ENCODE measurements at places on chromosomes 12 and 14. TPM values are rescaled to one million over a fixed set of nuclear protein-coding genes. Genes with fewer than 3 reads are reported as not detected.

HCAR3 gene
- 2.6 TPM for total RNA-seq

DNA sequence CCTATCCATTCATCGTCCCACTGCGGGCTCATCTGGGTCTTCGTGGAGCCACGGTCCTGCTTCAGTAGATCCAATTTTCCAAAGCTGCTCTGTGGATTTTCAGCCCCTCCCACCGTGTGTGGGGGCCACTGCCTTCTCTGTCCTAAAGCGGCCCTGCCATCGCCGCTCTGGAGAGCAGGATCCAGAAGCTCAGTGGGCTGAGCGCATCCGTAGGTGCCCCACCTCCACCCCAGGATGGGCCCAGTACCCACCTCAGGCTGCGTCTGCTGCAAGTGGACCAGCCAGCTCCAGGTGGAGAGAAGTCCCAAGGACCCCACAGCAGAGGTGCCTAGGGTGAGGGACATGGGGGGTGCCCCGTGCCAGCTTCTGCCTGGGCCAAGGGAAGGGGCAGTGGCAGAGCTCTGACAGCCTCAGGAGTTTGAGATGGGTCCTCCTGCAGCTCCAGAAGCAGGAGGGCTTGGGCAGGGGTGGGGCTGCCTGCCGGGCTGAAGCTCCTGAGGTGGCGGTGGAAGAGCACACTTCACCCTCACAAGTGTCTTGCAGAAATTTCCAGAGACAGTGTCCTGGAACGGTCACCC is 148.1 kb upstream of the C14orf180 start:
- DNase-seq, result no peak

- DNase-seq, result peak; percentile 94
These were observed at the start of gene ZNF84 for GRCh38 chr12:133037207-133038005. Gene ZNF84, plus strand, starts transcription at chr12:133037509. Its CDS starts 3,959 bp downstream, at chr12:133041468.

- no peak for DNase-seq
These were observed 137.5 kb upstream of the CCND2 start for GRCh38 chr12:4135919-4136605.

ASCL1 gene
- 0.15 TPM for total RNA-seq

DNA sequence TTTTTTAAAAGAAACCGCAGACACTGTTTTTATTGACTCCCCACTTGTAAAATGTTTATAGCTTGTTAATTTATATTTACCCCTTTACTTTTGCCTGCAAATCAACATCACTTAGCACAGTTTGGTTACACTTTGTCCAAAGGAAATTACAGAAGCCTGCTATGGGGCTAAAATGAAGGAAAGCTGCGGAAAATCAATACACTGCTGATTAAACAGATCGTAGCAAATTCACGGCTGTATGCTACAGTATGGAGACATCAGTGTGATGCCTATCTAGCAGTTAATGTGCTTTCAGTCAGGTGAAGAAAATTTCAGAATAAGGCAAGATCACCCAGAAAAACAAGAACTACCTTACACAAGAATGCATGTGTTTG is 110.0 kb downstream of the FOXG1 start:
- no peak for DNase-seq

DNA sequence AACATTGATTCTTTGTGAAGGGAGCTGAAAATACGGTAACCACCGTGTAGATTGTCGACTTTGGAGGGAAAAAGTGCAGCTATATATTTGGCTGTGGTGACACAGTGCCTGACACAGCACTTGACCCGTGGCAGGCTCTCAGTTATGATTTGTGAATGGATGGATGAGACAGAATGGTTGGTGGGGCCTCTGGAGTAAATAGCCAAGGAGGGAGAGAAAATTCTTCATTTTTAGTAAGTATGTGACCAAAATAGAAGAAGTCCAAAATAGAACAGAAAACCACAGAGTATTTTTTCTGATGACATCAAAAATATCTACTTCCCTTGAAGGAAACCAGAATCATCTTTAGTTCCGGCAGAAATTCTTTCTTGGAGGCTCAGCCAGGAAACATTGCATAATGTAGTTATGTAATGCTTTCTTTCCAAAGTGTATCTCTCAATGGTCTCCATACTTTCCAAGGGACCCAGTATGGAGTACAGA is 82.0 kb upstream of the WSCD2 start:
- DNase-seq, result no peak

GRCh38 chr12:101743242-101743641 is 4.0 kb upstream of the SYCP3 start:
- no peak for DNase-seq

DNA sequence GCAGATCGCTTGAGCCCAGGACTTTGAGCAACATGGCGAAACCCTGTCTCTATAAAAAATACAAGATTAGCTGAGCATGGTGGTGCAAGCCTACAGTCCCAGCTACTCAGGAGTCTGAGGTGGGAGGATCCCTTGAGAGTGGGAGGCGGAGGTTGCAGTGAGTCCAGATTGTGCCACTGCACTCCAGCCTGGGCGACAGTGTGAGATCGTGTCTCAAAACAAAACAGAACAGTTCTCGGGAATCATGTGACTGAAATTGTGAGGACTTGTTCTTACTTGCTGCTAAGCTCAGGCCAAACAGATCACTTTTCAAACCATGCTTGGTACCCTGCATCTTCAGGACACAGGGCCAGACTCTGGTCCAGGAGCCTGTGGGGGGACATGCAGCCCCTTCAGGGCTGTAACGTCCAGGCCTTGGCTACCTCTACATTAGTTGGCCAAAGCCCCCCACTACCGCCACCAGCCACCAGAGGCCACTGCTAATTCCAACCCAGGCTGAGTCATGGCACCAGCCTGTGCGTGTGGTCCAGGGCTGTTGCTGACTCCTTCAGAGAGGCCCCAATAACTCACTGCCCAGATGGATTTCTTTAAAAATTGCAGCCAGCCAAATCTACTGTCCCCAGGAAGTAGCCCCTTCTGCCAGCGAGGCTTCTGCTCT is 33.4 kb upstream of the SYNDIG1L start:
- DNase-seq, result no peak

SPTSSA gene
- 17.1 TPM for total RNA-seq

GRCh38 chr14:61841145-61841544 is 78.9 kb downstream of the SNAPC1 start:
- no peak for DNase-seq

- DNase-seq, result no peak
These were observed 527.2 kb downstream of the NRXN3 start for GRCh38 chr14:78697341-78697740.

KRT83 gene
- total RNA-seq, result not detected

GRCh38 chr12:76311796-76312195 is 36.4 kb downstream of the BBS10 start:
- no peak for DNase-seq

TTC7B gene
- total RNA-seq, result 22.0 TPM

DNA sequence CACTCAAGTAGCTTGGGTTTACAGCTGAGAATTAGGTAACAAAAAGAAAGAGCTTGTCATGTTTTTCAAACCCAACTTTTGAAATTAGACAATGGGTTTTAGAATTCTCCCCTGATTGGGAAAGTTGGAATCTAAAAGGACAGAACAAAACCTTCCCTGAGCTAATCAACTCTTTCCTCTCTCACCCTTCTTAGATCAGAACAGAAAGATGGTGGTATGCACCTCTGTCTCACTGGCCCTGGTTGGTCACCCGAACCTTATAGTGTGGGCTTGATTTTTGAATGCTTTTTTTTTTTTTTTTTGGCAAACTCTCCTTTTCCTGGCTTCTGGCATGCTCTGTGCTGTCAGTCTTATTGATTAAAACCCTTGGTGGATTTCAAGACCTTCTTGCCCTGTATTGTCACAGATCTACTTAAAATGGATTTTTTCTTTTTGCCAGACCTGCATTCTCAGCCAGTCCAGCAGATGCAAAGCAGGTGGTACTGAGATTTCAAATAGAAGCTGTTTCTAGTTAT is 251.1 kb upstream of the RMST start:
- no peak for DNase-seq

DNA sequence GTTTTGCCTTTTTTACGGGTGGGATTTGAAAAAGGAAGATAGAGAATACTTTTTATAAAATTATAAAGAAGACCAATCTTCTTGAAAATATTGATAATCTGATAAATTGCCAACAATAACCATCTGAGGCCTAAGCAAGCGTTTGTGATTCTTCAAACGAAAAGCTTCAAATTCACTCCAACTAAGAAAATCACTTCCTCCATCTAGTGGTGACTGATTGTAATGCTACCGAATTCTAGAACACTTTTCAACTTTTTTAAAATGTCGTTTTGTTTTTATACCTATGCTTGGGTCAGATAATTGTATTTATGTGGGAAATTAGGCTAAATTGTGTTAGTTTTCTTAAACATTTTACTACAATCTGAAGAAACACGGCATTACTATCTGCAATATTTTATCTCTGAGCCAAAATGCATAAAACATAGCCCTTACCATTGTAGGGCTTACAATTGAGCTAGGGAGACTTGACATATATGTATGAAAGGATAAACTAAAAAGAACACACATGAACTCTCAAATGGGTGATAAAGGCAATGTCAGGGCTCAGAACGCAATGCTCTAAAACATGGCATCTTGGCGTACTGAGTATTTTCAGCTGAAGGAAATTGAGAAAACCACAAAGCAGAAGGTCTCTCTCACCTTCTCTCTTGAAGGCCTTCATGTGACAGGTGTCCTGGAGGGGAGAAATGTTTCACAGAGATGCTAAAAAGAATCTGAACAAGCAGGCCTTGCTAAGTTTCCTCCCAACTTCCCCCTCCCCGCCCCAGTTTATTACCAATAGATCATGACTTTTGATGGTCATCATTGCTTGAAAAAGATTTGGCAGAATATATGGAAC is 36.8 kb upstream of the G2E3 start:
- no peak for DNase-seq

KLHL33 gene
- 0.64 TPM for total RNA-seq

PALS1 gene
- total RNA-seq, result 27.2 TPM

IL31 gene
- total RNA-seq, result not detected

DNA sequence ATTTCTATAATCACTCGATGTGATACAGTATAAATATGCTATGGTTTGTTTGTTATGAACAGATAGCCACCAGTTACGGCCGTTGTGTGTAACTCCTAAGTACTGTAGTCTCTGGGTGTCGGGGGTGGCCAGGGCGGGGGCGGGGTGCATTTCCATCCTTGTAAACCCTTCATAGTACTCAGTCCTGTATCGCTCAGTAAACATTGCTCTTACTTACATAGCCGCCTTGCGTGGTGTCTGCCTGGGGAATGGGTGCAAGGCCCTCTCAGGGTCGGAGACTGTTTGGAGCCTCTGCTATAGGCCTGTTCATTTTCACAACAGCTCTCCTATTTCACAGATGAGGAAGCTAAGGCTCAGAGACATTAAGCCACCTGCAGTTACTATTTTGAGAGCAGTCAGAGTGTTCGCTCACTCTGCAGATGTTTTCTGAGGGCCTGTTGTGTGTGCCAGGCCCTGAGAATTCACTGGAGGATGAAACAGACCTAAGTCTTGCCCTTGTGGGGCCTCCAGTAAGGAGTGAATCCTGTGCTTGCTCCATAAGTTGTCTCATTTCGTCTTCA is 42.5 kb downstream of the JDP2 start:
- DNase-seq, result no peak

GRCh38 chr14:49851813-49852212 is 775 bp downstream of the NEMF start:
- DNase-seq, result no peak

DNA sequence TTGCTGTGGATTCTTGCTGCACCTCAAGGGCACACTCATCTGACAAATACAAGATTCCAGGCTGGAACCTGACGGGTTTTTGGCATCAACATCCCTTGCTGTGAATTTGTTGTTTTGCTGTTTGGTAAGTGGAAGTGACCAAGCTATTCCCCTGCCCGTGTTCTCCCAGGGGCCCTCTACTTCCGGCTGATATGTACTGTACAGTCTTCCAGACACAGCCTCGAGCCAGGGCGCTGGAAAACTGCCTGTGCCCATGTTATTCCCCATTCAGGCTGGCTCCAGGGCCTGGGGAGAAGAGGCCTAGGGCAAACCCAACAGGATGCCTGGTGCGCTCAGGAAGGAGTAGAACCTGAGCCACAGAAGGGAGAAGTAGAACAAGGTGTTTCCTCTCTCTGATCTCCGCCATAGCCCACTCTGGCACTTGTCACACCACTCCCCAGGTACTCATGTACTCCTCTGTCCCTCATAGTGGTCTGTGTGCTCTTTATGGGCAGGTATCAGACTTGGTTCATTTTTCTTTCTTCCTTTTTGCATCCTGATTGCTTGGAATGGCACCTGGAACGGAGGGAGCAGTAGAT is 67.8 kb upstream of the LTA4H start:
- no peak for DNase-seq

- DNase-seq, result no peak
These were observed 27.4 kb upstream of the PTHLH start for GRCh38 chr12:27999970-28000369.

DNA sequence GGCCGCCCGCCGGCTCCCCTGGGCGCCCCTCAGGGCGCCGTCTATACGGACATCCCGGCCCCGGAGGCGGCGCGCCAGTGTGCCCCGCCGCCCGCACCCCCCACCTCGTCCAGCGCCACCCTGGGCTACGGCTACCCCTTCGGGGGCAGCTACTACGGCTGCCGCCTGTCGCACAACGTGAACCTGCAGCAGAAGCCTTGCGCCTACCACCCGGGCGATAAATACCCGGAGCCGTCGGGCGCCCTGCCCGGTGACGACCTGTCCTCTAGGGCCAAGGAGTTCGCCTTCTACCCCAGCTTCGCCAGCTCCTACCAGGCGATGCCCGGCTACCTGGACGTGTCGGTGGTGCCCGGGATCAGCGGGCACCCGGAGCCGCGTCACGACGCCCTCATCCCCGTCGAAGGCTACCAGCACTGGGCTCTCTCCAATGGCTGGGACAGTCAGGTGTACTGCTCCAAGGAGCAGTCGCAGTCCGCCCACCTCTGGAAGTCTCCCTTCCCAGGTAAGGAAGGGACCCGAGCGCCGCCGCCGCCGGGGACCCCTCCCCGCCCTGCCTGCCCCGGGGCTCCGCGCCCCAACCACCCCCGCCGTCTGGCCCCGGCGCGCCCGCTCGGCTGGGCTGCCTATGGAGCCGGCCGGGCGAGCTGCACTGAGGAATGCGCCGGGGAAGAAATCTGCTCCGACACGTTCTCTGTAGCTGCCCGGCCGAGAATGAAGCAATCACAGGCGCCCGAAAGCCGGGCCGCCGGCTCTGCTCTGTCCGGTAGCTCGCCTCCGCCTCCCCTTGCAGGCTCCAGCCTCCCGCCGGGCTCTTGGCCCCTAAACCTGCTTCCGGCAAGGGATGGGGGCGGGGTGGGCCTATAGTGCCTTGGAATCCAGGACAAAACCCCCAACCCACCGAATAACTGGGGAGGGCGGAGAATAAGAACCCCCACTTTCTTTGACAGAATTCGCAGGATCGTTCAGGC is 794 bp downstream of the HOXC13 start:
- DNase-seq, result no peak

MUCL1 gene
- total RNA-seq, result 3.4 TPM

- no peak for DNase-seq
These were observed 286.8 kb downstream of the LRIG3 start for GRCh38 chr12:58633479-58633878.

DNA sequence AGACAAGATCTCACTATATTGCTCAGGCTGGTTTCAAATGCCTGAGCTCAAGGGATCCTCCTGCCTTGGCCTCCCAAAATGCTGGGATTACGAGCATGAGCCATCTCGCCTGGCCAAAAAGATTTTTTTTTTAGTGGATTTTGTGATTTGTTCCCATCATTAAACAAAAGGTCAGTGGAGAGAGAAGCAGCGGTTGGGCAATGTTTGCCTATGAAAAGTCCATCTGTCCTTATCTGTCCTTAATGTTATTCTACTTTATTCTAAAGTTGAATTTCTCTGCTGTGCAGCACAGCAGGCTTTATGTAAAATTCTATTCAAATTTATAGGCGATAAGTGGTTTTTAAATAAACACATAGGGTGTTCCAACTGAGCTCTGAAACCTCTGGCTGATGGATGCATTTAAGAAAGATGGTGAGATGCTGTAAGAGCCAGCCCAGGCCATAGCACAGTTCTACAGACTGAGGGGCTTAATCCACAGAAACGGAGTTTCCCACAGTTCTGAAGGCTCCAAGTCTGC is 18.8 kb downstream of the HCAR2 start:
- no peak for DNase-seq

GDF3 gene
- not detected for total RNA-seq
